ENCODE measurements at places on chromosomes 2 and 18.

DNA sequence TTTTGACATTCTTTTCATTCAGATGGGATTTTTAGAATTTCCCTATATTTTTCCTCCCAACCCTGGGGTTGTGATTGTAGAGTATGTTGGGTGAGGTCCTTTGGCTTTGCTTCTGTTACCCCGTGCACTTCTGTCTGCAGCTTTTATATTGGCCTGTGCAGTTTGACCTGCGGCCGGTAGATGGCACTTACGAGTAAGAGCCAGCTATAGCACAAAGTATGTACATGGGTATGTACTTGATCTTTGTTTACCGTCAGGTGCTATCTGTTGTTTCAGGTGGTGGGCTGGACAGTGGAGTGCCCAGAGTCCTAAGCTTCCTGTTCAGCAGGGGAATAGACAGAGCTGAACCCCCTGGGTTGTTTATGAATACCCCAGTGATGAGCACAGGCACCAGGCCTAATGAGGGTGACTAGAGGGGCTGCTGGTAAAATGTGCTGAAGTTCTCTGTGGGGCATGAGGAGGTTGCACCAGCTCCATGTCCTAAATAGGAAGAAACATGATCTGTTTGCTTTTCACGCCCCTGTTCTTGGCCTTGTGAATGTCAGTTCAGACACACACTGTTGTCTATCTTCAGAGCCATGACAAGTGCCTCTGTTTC is 58.9 kb upstream of the THUMPD2 start:
- DNase-seq, result no peak

GRCh38 chr2:154158101-154158500 is 286.4 kb downstream of the GALNT13 start:
- DNase-seq, result no peak

GRCh38 chr2:86243950-86244733 is 44.9 kb downstream of the MRPL35 start:
- DNase-seq, result no peak

DNA sequence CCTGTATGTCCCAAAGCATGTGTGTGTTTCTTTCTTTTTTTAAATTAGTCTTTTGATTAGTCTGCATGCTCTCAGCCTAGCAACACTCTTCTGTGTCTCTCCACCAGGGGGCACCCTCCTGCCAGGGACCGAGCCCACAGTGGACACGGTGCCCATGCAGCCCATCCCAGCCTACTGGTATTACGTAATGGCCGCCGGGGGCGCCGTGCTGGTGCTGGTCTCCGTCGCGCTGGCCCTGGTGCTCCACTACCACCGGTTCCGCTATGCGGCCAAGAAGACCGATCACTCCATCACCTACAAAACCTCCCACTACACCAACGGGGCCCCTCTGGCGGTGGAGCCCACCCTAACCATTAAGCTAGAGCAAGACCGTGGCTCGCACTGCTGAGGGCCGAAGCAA is 93.8 kb downstream of the NRP2 start:
- no peak for DNase-seq

DNA sequence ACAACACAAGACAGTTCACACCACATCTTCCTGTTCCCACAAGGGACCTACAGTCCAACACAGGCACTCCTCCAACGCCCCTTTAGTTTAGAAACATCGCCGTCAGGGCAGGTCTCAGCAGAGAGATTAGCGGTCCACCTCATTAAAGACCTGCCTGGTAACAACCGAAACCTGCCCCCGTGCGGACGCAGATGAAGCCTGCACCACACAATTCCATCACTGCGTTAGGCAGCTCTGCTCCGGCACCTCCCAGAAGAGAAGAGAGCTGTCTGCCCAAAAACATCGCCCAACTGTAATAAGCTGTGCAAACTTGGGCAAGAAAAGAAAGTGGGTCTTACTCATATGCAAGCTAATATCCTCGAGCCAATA is 32.7 kb downstream of the ZNF516 start:
- DNase-seq, result no peak

DNA sequence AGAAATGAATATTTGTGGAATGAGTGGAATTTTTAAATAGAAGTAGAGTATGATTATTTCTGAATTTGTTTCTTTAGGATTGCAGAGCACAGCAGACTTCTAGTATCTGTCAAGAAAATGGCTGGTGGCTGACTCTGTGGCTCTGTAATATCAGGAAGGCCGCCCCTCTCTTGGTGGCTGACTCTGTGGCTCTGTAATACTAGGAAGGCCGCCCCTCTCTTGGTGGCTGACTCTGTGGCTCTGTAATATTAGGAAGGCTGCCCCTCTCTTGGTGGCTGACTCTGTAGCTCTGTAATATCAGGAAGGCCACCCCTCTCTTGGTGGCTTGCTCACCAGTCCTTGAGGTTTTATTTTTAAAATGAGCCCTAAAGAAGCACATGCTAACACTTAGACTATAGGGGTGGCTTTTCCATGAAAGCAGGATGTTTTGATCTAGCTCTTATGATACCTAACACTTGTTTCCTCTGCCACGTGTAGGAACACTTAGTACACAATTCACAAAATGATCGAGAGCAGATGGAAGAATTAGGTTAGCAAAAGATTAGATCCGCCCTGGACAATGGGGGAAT is 85.1 kb upstream of the TTC39C start:
- DNase-seq, result no peak

DNA sequence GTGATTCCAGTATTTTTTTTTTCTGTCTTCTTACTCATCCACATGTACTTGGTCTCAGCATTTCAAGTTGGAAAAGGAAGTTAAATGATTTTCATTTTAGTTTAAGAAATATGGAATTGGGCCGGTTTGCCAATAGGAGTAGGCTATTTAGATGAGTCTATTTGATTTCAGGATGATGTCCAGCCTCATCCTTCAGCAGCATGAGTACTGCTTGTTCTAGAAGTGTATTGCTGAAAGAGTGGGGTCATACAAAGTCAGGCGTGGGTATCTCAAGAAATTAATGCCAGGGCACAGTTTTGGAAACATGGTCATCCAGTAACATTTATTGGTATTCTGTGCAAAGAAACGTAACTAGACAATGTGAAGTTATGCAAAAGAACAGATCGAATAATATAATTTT is 44.9 kb upstream of the MSTN start:
- DNase-seq, result no peak

DNA sequence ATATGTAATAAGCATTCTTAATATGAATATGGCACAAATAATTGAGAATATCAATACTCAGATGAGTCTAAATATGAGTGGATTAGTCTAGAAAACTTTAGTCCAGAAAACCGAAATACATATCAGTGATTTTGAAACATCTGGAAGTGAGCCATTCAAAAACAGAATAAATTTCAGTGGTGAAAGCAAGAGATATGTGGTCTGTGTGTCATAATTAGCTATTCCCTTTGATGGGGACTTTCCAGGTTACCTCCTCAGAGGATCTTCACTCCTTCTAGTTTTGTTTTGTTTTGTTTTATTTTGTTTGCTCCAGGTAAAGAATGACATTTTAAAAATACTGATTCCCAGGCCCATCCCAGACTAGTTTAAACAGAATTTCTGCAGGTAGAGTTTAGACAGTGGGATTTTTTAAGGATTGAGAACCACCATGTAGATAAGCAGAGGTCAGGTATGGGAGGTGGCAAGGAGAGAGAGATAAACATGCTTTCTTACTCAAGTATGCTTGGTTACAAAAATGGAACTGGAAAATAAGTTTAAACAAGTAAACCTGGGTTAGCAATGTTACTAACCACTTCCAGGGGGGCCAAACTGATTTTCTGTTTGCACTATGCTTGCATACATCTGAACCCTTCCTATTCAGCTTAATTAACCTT is 70.7 kb downstream of the NABP1 start:
- no peak for DNase-seq

DNA sequence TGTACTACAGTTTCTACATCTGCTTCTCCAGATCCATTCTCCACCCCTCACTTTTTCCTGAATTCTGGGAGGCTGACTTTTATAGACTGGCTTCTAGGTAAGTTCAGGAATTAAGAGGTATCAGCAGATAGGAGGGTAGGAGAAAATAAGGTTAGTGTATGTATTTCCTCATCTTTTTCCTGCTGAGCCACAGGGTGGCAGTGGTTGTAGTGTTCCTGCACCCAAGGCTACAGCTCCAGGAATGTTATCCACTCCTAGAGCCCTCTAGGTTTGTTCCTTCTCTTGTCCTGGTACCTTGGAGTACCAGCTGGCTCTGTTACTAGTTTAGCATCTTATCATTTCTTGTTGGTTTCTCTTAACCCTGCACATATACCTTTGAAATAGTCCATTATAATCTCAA is 40.7 kb upstream of the C2orf66 start:
- DNase-seq, result no peak

GRCh38 chr2:154637456-154637855 is 61.0 kb upstream of the KCNJ3 start:
- no peak for DNase-seq

GRCh38 chr2:200756618-200757321 is 54.9 kb upstream of the BZW1 start:
- DNase-seq, result no peak

- no peak for DNase-seq
Observed at GRCh38 chr2:223311889-223312680, 260.1 kb downstream of the KCNE4 start.

GRCh38 chr2:235293061-235293460 is 200.8 kb upstream of the AGAP1 start:
- DNase-seq, result no peak

GRCh38 chr2:47003641-47004427 is 88.2 kb upstream of the MCFD2 start:
- DNase-seq, result no peak

- DNase-seq, result no peak
Observed at GRCh38 chr2:216475767-216476166, 22.9 kb upstream of the RPL37A start.

DNA sequence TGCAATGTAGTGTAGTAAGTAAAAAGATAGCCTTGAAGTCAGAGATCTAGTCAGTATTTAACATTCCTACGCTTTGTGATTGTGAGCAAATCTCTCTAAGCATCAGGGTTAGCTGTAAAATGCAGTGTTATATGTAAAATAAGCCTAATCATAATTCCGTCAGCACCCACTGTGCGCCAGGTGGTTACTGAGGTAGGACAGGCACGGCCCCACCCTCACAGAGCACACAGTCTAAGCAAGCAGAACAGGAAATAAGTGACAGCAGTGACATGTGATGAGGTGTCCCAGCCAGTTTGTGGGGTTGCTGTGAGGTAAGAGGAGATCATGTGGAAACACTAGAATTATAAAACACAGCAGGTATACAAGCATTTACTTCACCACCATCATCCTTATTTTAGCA is 267.1 kb downstream of the ICOS start:
- no peak for DNase-seq

DNA sequence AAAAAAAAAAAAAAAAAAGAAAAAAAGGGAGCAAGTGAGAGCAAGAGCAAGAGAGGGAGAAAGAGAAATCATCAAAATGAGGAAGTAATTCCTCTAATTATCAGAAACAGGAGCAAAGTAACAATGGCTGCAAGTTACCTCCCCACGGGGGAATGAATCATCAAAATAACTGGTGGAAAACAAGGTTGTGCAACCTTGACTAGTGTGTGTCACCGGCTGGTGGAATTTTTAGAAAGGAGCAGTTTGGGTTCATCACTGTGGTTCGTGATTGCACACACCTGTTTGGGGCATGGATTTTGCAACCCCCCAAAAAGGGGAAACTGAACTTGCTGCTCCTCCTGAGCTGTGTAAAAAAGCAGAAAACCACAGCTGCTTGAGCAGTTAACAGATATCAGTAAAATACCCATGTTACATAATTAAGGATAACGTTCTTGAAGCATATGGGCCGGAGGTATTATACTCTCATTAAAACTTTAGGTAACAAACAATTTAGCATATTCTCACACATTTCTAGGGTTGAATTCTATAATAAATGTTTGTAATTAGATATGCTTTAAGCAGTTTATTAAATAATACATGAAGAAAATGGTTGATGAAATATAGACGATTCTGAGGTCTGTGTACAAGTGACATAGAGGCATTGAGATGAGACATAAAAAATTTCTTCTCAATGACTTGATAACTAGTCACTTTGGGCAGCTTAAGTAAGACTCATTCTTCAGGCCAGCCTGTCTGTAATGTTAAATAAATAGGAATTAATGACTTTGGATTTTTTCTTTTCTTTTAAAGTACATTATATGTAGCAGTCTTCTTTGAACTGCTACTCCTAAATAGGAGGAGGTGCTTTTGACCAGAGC is 184.2 kb upstream of the ZEB2 start:
- DNase-seq, result no peak

GRCh38 chr2:231187736-231188505 is 10.5 kb upstream of the ARMC9 start:
- DNase-seq, result no peak

DNA sequence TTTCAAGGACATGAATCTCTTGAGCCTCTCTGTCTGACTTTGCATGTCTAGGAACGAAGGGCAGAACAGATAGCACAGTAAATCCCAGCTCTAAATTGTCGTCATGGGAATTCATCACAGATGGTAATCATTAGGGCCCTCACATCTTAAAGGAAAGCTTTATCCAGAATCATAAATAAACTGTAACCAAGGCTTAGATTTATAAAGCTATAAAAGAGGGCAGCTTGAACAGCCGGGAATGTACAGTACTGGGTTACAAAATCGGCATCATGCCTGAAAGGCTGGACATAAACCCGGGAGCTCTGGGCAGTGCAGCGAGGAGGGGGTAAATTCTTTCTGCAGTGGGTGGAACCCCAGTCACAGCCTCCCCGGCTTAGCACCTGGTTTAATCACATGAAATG is 144.4 kb downstream of the GFPT1 start:
- DNase-seq, result no peak

DNA sequence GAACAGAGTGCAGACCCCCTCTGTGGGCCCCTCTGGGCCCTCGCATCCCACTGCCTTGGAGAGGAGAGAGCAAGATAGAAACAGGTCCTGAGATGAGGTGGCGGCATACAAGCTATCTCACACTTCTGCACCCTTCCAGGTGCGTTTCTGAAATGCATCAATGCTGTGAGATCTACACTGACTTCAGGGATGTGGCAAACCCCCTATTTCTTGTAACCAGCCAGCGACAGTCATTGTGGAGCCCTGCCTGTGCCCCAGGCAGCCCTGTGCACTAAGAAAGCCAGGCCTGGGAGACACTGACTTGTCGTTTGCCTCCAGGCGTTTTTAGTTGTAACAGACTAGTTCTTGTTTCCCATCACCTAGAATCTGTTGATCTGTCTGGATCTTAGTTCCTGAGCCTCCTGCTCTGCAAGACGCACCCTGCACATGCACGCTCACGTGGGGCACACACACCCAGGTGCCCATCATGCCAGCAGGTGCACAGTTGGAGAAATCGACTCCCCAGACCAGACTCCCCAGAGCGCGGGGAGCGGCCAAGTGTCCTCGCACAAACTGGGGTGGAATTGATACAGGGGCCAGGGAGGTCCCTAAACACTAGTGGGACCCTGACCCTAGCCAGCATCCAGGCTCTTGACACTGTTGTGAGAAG is 238.0 kb downstream of the FAM210A start:
- no peak for DNase-seq

DNA sequence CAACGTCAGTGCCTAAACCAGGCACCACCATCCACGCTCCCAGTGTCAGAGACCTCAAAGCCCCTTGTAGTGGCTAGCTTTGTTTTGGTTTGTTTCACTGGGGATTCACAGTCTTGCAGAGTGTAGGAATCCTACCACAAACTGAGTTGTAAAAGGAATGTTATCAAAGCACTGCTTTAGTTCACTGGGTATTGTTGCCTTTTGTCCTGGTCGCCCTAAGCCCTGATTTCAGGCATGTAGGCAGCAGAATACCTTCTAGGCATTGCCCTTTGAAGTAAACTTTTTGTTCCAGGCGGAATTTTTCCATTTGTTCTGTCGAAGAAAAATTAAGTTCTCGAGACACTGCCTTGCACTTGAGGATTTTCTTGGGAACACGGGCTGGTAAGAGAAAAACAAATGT is 29.4 kb downstream of the PTMA start:
- no peak for DNase-seq

Measured in stimulated activated CD8-positive, alpha-beta memory T cell treated with anti-CD3 and anti-CD28 coated beads, Interleukin-4, amount 100 ng/mL, for 1 hour (primary cell).